ENCODE measurements at places on chromosomes 2 and 18.

DNA sequence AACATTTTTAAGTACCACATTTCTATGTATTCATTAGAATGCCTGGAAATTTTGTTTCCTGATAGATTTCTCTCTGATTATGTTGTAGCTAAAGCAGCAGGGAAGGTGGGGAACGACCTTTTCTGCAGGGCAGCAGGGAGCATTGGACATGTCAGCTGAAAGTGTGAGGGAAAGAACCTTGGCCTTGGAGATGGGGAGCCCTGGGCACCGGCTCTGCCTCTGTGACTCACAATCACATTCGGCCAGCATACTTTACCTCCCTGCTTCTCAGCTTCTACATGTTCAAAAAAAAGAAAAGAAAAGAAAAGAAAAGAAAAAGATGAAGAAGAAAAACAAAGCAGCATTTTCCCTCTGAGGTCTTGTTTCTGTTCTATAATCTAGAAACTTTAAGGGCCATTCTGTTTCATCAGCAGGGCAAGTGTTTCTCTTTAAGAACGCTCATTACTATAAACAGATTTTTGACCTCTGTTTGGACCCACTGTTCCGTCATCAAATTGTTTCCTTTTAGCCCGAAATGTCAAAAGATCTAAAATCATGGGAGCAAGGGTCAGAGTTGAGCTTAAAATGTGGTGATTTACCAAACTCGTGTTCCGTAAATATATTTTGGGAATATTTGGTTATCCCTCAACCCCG, 27.9 kb downstream of the SETBP1 start:
- DNase-seq: no peak

- no peak for DNase-seq
These were observed 14.8 kb downstream of the STRN start for GRCh38 chr2:36951574-36951973.

- no peak for DNase-seq
These were observed 50.0 kb downstream of the SLC8A1 start for GRCh38 chr2:40401896-40402295.

DNA sequence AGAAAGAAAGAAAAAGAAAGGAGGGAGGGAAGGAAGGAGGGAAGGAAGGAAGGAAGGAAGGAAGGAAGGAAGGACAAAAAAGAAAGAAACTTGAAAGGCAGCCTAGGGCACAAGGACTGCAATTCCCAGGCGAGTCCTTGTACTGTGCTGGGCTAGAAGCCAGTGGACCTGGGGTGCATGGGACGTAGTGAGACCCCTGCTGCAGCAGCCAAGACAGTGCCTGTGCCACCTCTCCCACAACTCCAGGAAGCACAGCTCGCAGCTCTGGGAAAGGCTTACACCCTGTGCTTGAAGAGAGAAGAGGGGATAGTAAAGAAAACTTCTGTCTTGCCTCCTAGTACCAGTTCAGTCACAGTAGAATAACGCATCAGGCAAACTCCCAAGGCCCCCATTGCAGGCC, 227.9 kb upstream of the CDH7 start:
- no peak for DNase-seq

GRCh38 chr2:27185331-27186026, 26.4 kb upstream of the ATRAID start:
- no peak for DNase-seq

DNA sequence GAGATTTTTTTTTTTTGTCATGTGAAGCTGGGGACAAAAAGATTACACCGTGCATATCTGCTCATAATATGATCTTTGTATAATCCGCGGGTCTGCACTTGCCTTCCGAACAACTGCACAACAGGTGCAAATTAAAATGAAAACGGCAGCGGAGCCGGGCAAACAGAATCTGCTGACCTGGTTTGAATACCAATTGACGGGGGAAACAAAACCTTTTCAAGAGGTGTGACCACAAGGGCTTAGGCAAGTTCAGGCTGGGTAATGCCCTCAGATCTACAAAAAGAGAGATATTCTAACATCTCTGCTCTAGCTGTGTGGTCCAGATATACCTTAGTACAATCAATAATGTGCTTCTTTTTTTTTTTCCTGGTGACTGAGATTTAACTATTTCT, 88.5 kb downstream of the ZEB2 start:
- no peak for DNase-seq

DNA sequence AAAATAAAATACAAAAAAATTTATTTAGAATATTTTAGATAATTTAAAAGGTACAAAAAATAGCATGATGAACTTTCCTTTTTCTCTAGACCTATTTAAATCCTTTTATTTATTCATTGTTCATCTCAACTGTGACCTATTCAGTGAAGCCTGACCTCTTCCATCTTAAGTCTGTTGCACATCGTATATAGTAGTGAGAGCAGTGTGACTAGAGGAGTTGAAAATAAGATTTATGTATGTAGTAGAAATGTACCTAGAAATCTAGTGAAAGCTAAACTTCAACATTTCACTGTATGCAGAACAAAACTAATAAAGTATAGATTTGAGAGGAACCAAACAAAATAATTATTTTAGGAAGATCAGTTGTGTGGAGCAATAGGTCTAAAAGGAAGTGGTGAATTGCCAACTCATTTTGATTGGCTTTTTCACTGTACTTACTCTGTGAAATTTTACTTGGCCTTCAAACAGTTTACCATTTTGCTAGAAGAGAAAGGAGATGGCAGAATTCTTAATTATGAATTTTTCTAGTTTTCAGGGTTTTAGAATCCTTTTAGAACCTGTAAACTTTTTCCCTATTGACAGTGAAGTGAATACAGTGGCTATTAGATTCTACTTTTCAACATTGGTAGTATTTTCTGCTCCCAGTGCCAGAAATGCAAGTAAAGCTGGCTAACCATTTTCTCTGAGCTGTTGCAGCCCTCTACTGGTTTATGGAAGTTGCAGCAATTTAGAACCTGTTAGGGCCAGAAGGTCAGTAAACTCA, 11.0 kb downstream of the ANKRD12 start:
- no peak for DNase-seq

GRCh38 chr2:82128051-82128450, 1823.5 kb upstream of the LRRTM1 start:
- no peak for DNase-seq

DNA sequence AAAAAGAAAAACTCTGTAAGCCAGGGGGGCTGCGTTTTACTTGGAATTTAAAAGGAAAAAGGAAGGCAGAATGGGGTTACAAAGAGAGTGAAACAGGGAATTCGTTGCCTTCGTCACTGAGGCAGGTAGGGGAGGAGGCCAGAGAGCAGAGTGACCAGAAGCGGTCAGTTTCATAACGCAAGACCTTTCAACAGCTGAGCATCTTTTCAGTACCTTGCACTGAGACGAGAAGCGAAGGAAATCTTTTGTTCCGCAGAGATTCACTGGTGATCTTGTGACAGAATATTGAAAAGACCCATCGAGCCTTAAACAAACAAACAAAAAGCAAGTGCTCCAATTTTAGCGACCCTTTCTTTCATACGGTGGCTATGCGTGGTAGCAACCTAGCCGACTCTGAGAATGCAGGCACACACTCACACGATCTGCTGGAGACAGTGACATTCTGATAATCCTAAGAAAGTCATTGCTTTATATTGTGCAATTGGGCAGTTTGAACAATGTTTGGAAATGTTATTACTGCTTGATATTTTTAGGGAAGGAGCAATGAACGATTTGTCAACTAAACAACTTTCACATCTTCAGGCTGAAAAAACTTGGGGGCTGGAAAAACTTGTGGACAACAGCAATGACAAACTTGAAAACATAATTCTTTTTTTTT, 93.8 kb upstream of the ODC1 start:
- DNase-seq: no peak

GRCh38 chr2:68715353-68716041, 19.1 kb upstream of the ARHGAP25 start:
- no peak for DNase-seq

DNA sequence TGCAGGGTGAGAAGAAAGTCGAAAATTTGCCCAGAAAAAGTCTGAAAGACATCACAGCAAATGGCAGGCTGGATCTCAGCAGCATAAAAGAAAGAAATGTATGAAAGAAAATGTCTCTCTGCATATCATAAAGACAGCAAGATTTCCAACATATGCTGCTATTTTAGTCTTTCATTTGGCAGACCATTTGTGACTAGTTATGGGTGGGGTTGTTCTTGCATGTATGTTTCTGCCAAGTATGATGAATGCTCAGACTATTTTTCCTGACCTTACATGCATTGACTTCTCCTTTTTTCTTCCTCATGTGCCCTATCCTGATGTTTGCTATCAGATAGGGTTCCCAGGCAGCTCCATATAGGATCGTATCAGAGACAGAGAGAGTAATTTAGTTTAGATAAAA, 58.5 kb upstream of the PARD3B start:
- DNase-seq: no peak

- no peak for DNase-seq
These were observed 32.3 kb upstream of the MBP start for GRCh38 chr18:77164763-77165485.

- no peak for DNase-seq
These were observed 382.8 kb upstream of the HS6ST1 start for GRCh38 chr2:128701418-128701817.

- no peak for DNase-seq
These were observed 16.6 kb downstream of the EPHA4 start for GRCh38 chr2:221555494-221555846.

- DNase-seq: no peak
These were observed 164.2 kb upstream of the FSHR start for GRCh38 chr2:49318531-49318930.

- no peak for DNase-seq
These were observed 716.1 kb downstream of the DCC start for GRCh38 chr18:53056064-53056463.

GRCh38 chr2:220466251-220466691, 838.8 kb downstream of the SLC4A3 start:
- no peak for DNase-seq

GRCh38 chr18:46565256-46565655, 91.8 kb downstream of the LOXHD1 start:
- DNase-seq: no peak

- no peak for DNase-seq
These were observed 375.2 kb upstream of the MYT1L start for GRCh38 chr2:2706306-2706705.

- DNase-seq: no peak
These were observed 70.8 kb upstream of the SMAD7 start for GRCh38 chr18:49021433-49022129.

GRCh38 chr18:75728621-75729020, 301.1 kb upstream of the SMIM21 start:
- DNase-seq: no peak

DNA sequence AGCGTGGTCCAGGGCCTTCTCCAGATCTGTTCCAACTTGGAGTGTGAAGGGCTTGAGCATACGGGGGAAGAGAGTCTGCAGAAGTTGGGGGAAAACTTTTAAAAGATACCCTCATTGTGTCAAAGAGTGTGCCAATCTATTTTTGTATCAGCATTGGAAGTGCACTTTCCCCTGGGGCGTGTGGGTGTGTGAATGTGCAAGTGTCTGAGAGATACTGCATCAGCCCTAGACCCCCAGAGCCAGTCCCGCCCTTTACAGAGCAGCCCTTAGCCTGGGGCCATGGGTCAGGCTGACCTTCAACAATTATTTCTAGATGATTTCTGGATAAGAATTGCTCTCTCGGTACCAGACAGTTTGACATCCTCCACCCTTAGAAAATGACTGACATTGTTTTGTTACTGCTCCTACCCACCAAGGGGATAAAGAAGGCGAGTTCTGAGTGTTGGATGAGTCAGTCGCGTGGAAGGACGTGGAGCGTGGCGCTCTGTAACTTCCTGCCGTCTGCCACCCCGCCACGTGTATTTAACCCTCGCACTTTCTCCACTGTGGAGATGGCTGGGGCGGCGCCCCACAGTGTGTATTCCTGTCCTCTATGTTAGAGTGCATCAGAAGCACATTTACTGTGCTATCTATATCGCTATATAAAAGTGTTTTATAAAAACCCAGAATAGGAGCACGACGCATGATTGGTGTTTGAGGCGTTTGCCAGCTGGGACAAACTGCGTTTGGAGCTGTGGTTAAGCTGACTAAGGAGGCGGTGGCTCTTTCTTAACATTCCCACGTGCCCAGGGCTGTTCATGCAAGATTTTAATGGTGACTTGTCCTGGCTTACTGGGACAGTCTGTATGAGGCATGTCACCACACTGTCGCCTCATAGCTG, 122.6 kb downstream of the CABLES1 start:
- no peak for DNase-seq

- DNase-seq: peak; percentile 35
These were observed 4.7 kb downstream of the CAPG start for GRCh38 chr2:85405201-85406059.

DNA sequence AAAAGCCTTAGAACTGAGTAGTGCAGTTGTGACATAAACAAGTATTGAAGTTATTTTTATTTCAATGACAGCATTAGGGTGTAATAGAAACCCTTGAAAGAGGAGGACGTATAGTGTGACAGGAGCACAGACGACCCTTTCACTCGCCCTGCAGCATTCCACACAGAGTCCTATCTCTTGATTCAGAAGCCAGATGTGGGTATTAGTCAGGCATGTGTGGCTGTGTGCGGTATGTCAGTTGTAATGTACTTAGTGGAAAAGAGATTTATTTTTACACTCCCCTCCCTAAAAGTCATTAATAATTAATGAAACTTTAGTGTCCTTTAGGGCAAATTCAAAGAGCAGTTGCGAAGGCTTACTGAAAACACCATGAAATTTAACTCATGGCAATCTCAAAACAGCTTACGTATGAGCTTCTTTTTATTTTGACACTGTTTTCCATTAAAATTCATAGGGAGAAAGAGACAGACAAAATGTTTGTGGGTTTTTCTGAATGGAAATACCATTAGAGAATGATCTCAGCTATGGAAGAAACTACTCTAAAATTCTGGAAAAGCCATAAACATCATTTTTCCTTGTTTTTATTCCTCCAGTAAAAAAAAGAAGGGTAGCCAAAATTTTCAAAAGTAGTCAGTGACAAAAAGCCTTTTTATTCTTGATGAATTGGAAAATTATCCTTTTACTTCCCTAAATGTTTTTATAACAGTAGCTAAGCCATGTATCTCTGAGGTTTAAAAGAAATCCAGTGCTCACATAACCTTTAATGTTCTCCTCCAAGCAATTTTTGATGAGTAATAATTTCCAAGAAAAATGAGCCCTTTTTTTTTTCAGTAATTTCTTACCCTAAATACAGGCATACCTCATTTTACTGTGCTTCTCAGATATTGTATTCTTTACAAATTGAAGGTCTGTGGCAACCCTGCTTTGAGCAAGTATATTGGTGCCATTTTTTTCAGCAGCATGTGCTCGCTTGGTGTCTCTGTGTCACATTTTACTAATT, 84.0 kb upstream of the DSEL start:
- DNase-seq: no peak

GRCh38 chr2:100293341-100294161, 28.8 kb downstream of the LONRF2 start:
- no peak for DNase-seq

GRCh38 chr2:24970483-24971285, 1.1 kb downstream of the DNAJC27 start:
- no peak for DNase-seq
